ENCODE measurements at places on chromosomes 2 and 18.

- no peak for DNase-seq
Measured at GRCh38 chr18:53747663-53748160, 476.8 kb downstream of the MBD2 start.

- no peak for DNase-seq
Measured at GRCh38 chr2:85257359-85257969, 70.3 kb downstream of the TGOLN2 start.

DNA sequence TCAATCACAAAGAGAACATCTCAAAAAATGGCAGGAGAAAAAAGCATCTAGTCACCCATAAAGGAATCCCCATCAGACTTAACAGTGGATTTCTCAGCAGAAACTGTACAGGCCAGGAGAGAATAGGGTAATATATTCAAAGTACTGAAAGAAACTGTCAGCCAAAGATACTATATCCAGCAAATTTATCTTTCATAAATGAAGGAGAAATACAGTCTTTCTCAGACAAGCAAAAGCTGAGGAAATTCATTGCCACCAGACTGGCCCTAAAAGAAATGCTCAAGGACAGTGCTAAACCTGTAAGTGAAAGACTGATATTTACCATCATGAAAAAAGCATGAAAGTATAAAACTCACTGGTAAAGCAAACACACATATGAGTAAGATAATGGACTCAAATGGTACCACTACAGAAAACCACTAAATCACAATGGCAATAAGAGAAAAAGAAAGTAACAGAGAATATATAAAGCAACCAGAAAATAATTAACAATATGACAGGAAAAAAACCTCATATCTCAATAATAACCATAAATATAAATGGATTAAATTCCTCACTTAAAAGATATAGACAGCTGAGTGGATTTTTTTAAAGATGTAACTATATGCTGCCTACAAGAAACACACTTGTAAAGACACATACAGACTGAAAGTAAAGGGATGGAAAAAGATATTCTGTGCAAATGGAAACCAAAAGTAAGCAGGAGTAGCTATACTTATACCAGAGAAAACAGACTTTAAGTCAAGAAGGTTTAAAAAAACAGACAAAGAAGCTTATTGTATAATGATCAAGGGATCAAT lies 83.4 kb upstream of the STK39 start:
- DNase-seq: no peak

GRCh38 chr2:165196411-165196810 lies 7.4 kb downstream of the SCN3A start:
- DNase-seq: no peak

DNA sequence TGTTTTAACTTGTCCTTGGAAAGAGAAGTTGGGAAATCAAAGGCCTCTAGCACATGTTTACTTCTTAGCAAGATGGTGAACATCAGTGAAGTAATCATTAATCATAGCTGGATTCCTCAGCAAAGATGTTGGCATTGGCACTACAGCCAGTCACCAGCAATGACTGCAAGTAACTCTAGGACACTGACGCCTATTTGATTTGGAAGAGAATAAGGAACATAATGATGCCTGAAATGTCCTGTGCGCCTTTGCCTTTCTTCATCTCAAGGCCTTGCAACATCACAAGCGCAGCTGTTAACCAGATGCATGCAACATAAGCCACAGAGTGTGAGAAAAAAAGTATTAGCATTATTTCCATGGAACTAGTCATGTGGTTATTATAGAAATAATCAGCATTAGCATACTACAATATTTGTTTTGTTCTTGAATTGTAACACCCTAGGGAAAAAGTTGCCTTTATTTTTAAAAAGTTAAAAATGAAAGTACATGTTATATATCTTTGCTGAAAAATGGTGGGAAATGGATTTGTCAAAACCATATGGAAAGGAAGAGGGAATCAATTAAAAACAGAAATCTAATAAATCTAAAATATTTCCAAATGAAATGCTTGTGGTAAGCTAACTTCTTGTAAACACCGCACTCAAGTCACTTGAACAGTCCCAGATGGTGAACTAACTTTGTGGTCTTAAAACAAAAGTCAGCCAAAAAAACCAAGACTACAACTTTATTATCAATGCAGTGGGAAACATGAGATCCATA lies 55.6 kb downstream of the THADA start:
- no peak for DNase-seq

DNA sequence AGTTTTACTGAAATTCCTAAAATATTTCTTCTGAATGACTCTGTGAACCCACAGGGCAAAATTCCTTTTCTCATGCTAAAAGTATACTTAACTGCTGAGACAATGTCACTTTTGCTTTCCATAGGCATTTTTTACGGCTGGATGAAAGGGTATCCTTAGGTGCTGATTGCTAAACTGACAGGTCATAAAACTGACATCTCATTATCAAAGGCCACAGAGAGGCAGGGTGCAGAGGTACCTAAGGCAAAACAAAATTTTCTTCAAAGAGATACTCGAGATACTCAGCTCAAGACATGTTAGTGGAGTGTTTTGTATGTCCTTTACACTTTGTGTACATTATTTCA lies 62.0 kb upstream of the WDR75 start:
- DNase-seq: no peak

- DNase-seq: no peak
Measured at GRCh38 chr2:128984855-128985254, 666.2 kb upstream of the HS6ST1 start.

DNA sequence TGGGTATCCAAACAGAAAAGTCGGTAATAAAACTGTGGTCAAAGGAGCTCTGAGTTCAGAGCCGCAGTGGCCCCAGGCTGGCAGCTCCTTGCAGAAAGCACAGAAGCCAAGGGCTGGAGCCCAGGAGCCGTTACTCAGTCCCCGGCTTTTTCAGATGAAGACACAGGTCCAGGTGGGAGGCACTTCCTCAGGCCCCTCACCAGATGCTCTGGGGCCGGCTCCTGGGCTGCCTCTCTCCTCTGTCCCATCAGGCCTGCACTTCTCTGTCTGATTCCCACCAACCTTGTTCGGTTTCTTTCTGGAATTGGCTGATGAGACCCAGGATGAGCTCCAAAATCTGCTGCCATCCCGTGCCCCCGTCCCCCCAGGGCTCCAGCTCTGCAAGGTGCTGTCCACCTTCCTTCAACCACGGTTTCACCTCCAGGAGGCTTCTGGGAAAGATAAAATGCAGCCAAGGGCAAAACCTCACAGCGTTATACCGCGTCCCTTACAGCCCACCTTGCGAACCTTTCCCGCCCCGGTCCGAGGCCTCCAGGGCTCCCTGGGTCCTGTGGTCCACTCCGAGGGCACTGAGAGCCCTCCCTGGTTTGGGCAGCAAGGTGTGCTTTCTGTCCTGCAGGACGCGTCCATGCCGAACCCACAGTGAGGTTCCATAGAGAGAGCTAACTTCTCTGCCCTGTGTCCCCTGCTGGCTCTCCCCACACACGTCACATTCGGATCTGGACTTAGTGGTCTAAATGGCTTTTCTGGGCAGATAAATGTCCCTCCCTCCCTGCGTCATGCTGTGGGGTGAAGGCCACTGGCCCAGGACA lies 102.9 kb downstream of the TPO start:
- DNase-seq: no peak

DNA sequence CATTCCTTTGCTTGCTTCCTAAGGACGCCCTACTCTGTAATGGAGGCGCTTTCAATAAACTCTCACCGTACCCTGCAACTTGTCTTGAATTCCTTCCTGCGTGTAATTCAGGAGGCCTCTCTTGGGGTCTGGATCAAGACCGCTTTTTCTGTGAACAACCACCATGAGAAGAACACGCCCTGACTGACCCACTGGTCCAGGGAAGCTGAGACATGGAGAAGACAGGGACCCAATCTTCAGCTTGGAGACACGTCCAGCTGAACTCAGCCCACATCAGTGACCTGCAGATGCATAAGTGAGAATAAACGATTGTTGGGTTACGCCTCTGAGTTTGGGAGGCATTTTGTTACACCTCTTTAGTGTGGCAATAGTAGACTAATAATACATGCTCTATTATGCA lies 7.8 kb upstream of the NARS1 start:
- no peak for DNase-seq

DNA sequence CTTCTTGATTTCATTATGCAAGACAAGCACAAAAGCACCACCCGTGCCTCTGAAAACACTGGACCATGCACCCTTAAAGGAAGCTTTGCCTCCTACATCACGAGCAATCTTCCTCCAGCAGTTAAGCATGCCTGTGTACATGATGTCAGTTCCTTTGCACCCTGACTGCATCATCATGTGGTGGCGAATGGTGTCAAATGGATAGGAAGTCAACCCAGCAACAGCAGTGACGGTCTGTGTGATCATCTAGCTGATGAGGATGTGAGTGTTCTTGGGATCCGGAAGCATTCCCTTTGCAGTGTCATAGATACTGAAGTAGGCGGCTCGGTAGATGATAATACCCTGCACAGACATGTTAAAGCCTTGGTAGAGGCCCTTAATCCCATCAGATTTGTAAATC lies 240.7 kb upstream of the FAM98A start:
- DNase-seq: no peak

GRCh38 chr2:71454221-71455010 lies 1.1 kb downstream of the DYSF start:
- DNase-seq: no peak

- no peak for DNase-seq
Measured at GRCh38 chr2:17543848-17544247, 3.4 kb downstream of the VSNL1 start.

DNA sequence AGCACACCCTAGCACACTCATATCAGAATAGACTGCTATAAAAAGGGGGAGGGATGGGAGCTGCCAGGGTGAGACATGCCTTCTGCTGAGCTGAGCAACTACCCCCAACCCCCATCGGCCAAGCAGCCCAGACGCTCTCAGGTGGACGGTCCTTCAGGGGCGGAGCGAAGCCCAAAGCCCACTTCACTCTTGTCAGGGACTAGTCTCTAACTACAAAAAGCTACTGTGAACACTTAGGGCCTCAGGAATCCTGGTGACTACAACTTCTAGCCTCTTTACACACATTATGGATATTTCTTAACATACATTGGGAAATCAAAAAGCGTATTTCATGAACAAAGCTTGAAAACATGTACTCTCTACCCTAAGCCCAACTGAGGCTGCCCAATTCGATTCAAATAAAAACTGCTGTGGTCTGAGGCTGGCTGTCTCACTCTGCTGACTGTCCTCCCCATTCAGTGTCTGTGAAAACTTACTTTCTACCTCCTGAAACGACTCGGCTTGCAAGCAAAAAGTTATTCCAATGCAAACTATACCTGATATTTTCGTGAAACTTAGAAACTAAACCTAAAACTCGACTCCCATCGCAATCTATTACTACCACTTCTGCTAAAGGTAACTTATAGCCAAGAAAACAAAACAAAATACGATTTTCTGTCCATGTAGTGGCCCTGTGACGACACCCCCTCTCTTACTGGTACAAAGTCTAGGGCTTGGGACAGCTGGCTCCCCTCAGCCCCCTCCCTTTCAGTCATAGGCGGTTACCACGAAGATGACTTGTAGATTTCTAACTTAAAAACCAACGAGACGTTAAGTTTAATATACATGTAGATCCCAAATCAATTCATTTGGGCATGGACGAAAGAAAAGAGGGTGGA lies 1.2 kb downstream of the SERTAD2 start:
- DNase-seq: no peak

- no peak for DNase-seq
Measured at GRCh38 chr2:214810671-214811070, 1.2 kb upstream of the BARD1 start.

GRCh38 chr2:44843086-44843485 lies 98.4 kb upstream of the SIX3 start:
- DNase-seq: no peak

DNA sequence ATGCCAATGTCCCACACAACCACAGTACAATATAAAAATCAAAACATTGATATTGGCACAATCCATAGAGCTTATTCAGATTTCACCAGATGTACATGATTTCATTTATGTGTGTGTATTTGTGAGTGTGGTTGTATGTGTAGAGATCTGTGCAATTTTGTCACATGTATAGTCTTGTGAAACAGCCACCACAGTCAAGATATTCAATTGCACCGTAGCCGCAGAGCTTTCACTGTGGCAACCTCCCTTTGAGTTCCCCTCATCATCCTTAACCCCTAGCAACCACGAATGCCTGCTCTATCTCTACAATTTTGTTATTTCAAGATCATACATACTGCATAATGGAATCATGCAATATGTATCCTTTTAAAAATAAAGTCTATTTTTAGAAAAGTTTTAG lies 391.3 kb downstream of the SETBP1 start:
- DNase-seq: no peak

- DNase-seq: no peak
Measured at GRCh38 chr2:101569886-101570520, 95.1 kb upstream of the RFX8 start.

GRCh38 chr18:11859903-11860407 lies 8.7 kb downstream of the CHMP1B start:
- DNase-seq: no peak

All from C1 segment of cervical spinal cord (tissue), 14 donors.